ENCODE measurements at places on chromosomes 2 and 18.

DNA sequence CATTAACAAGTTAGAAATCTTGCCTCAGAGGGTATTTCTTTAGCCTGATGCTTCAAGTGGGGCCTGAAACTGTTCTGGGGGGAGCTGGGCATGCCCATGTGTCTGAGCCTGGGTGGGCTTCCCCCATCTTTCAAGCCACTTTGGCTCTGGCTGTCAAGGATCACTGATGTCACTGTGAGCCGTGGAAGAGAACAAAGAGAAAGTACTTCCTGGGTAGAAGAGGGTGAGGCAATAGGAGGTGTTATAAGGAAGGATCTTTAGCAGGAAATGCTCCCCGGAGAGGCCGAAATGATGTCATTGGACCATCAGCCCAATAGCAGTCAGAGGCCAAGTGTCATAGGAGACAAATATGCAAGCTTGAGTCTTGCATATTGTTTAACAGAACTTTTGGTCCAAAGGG is 228.4 kb upstream of the MEX3C start:
- no peak for DNase-seq

DNA sequence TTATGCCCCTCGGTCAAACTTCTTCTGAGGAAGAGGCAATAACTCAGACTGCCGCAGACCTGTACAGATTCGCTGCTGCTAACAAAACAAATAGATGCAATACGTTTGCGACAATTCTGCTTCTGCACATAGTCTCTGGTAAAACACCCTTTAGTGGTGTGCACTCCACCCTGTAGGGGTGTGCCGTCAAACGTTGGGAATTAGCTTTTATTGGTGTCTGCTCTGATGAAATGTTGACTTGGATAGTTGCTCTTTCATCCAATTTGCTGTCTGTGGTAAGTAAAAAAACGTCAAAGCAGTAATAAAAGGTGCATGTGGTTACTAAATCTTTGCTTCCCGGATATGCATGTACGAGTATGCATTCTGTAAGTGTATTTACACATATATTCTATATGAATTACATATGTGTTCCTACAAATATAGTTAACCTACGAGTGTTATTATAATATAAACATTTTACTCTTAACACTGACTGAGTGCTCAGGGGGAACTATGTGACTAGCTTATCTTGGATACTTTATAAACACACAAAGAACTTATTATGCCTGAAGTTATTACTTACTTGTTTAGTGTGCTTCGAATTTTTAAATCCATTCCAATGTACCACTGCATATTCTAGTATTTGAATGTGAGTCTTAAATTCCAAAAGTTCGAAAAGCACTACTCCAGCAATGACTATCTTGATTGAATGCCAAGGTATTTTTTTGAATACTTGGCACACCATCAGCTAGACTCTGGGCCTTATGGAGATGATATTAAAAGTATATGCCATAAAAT is 610.2 kb downstream of the ZEB2 start:
- no peak for DNase-seq

DNA sequence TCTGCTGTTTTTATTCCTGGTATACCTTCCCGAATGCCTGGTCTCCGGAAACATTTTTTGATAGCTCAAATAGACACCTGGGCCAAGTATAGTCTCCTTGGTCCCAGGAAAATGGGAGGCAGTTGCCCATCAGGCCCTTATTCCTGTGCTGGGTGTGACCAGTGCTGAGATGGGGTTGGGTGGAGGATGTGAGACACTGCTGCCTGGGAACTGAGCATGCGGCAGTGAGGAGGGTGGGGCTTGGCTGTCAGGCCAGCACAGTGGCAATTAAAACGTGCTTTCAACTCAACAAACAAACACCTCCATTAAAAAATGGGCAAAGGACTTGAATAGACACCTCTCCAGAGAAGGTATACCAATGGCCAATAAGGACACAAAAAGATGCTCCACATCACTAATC is 12.5 kb downstream of the KLHL29 start:
- DNase-seq = no peak

- DNase-seq = no peak
Measured at GRCh38 chr2:40127146-40127545, 324.7 kb downstream of the SLC8A1 start.

DNA sequence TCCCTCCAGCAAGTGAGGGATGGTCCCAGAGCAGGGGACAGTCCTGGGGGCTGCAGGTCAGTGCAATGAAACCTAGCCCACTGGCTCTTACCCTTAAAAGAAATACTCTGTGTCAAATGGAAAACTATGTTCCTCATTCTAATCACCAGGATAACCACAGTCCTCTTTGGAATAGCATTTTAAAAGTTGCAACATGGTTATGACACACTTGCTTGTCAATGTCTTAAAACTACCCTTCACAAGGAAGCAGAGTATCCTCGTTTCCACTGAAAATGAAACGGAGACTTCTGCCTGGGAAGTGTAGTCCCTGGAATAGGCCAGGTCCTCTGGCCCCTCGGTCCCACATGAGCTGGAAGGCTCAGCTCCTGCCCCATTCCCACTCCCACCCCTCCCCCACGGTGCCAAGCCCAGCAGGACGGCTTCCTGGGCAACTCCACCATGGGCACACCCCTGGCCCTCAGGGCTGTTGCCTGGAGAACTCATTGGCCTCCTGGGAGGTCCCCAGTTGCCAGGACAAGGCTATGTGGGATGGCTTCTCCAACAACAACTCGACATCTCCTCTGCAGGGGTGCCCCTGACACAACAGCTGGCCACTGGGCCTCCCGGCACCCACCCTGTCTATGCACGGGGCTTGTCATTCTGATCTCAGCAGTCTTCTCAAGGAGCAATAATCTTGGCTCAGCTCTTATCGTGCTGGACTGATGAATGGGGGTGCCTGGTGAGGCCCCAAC is 38.3 kb upstream of the ST3GAL5 start:
- no peak for DNase-seq

- DNase-seq = no peak
Measured at GRCh38 chr2:123513351-123513750, 511.7 kb upstream of the CNTNAP5 start.

DNA sequence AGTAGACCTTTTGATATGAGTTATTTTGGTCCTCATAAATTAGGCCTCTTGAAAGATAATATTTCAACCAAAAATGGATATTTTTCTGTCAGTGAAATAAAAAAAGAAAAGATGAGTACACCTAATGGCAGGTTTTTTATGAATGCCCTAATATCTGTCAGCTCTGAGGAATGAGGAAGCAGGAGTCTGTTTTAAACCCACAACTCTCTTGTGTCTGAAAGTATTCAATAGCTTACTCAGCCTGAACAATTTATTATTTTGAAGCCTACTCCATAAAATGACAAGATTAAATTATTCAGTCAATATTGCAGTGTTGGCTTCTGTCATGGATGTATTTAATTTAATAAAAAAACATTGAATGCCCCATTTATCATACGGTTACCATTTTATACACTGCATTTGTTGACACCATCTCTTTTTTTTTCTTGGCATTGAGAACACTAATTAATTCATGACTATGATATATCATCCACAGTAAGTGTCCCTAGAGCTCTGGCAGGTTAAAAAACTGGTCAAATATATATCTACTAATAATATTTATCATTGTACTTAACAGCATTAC is 548.2 kb downstream of the CBLN2 start:
- no peak for DNase-seq

DNA sequence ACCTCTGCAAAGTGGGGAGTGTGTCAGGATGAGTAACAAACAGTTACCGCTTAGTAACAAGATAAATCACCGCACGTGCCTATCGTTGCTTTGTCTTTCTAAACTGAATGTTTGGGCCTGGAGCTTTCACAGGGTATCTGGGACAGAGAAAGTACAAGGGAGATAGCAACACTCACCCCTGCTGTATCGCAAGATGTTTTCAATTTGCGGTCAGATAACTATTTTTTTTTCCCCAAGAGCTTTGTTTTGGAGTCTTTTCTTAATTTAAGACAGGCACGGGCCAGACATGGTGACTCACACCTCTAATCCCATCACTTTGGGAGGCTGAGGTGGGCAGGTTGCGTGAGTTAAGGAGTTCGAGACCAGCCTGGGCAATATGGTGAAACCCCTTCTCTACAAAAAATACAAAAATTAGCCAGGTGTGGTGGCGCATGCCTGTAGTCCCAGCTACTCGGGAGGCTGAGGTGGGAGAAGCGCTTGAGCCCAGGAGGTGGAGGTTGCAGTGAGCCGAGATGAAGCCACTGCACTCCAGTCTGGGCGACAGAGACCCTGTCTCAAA is 146.6 kb downstream of the GBX2 start:
- DNase-seq = no peak

GRCh38 chr2:25104736-25105135 is 62.9 kb downstream of the EFR3B start:
- no peak for DNase-seq

- no peak for DNase-seq
Measured at GRCh38 chr2:234596696-234597575, 100.1 kb upstream of the ARL4C start.

- no peak for DNase-seq
Measured at GRCh38 chr2:191322828-191323506, 77.8 kb downstream of the MYO1B start.

DNA sequence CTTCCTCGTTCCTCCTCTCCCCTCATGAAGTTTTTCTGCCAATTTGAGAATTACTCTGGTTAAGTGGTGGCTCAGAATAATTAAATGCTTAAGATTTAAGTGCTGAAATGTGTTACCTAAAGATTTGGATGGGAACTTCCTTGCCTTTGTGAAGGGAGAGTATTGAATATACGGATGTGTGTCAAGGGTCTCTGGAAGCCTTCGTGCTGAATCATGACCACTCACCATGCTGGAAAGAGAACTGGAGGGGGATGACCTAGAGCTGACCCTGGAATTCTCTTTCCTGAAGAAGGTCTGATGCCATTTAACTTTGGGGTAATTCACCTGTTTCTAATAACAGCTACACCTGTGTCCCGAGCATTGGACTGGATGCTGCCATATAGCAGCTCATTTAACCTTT is 2.2 kb downstream of the MOCOS start:
- no peak for DNase-seq

- DNase-seq = no peak
Measured at GRCh38 chr2:217798743-217799562, 203.8 kb downstream of the TNS1 start.

DNA sequence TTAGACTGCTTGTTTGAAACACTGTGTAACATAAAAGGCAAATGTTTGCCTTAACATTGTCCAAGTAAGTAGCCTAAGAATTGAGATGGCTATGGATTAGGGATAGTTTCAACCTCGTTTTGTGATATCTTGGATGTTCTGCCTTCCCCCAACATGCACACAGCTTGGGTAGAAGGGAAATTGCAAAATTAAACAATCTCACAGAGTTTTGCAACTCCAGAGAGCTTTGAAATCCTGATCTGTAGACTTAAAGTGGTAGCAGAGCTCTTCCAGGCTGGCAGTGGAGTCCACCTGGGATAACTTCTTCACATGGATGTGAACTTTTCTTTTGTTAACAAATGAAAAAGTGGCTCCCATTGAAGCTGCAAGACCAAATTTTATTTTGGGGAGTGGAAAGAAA is 59.6 kb downstream of the CHRNA1 start:
- no peak for DNase-seq

GRCh38 chr2:142757111-142757510 is 120.4 kb upstream of the KYNU start:
- no peak for DNase-seq

DNA sequence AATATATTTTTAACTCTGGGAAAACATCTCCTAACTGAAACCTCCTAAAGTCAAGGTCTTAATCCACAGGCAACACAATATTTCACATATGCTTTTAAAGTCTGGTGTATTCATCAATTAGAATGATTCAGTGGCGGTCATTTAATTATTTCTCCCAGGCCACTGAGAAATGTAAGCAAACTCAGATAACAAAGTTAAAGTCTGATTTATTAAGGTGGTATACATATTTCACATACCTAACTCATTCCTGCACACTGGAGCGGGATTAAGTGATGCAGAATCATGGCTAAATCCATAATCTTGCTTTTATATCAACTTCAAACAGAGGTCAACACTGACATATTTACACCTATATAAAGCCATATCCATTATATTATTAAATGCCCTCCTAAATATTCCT is 43.7 kb downstream of the FRZB start:
- DNase-seq = no peak

- DNase-seq = no peak
Measured at GRCh38 chr2:127320067-127320466, 26.1 kb upstream of the ERCC3 start.

DNA sequence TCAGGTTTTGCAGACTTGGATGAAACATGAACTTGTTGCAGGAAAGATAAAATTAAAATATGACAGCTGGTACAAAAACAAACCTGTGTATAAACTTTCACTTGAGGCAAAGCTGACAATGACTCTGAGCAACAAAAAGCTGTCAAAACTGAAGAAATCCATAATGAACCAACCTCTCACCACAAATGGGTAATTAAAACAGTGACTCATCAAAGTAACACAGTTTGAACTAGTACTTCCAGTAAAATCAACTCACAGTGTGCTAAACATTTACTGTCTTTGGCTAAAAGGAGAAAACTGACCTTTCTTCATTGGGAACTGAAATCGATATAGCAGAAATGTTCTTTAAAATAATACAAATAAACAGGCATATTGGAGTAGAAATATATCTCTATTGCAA is 209.7 kb downstream of the WDPCP start:
- no peak for DNase-seq

- DNase-seq = no peak
Measured at GRCh38 chr2:78907089-78907488, 118.4 kb upstream of the REG3G start.

DNA sequence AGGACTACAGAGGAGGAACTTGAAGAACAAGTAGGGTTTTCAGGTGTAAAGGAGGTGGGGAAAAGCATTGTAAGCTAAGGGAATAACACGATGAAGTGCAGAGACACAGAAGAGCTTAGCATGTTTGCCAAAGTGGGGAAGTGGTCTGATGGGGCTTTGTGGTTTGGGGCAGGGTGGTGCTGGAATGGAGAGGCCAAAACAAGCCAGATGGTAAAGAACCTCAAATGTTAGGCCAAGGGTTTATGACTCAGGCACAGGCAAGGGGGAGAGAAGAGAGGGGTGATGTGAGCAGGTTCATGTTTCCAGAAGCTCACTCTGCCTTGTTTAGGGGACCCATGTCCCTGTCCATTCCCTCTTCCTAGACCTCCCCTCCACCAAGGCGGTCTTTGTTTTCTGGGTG is 104.5 kb upstream of the YWHAQ start:
- DNase-seq = no peak

- DNase-seq = no peak
Measured at GRCh38 chr2:71884303-71885042, 263.2 kb downstream of the CYP26B1 start.
